ENCODE measurements at places on chromosomes 1 and 21.

DNA sequence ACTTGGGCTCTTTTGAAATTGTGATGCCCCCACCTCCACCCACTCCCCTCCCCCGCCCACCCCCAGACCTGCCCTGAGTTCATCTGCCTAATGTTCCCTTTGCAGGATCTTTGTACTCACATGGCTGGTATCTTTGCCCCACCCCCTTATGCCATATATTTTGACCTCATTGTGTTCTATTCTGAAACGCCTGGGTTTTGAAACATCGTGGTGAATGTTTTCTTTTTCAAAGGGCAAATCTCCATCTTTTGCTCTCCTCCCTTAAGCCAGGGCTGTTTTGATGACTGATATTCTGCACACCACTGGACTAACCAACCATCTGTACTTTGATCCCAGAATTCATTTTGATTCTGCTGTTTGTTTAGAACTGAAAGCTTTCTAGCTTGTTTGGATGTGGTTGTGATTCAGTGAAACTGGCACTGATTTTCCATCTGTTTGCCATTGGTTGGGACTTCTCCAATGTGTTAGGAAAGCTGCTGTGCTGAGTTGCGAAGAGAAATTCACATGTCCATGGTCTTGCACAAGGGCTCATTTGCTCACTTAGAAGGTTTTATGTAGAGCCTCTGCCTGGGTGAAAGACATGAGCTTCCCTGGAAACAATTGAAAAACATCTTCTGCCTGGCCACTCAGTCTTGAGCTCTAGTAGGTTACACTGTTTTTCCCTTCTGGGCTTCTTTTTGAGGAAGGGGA is 16.5 kb downstream of the SMAP2 start:
- no peak for DNase-seq

DNA sequence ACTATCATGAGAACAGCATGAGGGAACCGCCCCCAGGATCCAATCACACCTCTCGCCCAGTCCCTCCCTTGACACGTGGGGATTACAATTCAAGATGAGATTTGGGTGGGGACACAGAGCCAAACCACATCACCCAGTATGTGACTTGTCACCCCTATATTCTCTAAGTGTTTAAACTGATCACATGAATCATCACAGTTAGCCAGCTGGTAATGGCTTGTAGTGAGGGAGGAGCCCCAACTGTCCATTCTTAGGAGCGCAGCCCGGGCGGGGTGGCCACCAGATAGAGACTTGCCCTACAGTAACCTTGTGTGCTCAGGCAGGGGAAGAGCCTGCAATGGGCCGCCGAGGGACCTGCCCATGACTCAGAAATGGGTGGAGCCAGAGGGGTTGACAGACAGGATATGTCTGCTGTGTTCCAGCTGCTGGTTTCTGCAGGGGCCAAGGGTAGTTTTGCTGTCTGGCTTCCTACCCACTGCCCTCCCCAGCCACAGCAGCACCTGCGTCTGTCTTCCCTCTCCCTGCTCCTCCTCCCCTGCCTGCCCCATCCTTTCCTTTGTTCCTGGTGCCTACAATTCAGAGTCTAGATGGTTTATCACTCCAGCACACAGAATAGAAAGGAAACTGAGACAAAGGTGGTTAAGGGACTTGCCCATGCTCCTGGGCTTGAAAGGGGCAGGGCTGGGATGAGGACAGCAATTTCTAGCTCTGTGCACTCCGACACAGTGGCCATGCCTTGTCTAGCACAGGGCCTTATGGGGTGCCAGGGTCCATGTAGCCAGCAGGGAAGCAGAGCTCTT is 9.2 kb downstream of the ABCG1 start:
- peak; percentile 81 for DNase-seq

GRCh38 chr1:165843304-165843703 is 15.9 kb downstream of the UCK2 start:
- DNase-seq: no peak

GRCh38 chr1:117093091-117093534 is 28.4 kb downstream of the TRIM45 start:
- DNase-seq: no peak

DNA sequence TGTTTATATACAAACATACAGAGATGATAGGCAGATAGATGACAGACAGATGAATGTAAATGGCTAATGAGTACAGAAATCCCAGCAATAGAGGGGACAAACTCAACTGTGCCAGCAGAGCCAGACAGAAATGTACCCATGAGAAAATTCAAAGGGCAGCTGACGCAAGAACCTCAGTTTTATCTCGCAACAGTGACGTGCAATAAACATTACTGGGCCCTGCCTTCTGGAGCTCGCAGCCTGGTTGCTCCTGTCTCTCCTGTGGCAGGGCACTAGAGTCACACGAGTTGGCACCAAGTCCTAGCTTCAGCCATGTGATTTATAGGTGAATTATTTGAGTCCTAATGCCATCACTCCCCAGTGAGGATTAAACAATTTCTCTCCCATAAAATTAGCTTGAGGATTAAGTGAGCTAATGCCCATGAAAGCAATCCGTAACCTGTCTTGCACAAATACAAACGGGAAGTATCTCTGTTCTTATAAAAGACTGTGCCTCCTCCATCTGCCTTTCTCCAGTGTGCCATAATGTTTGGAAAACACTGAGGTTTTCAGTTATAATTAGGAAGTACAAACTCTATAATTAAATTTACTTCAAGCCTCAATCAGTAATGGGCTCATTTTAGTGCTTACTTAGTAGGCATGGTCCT is 50.7 kb downstream of the VAV3 start:
- DNase-seq: no peak

GRCh38 chr1:25148673-25149300 is 83.5 kb downstream of the SYF2 start:
- no peak for DNase-seq

Data from GM19239 (cell line).